ENCODE measurements at places on chromosomes 11 and 22.

- DNase-seq, result no peak
- H3K4me1 ChIP-seq, result no peaks in the 10 kb centered on the region
- no peak overlapping the region for H3K4me3 ChIP-seq
These were observed 321.1 kb downstream of the MN1 start for GRCh38 chr22:27480487-27480886.

- H3K27me3 ChIP-seq, result no peaks in the 10 kb centered on the region
- no peak overlapping the region for H3K4me3 ChIP-seq
- no peak for DNase-seq
- H3K27ac ChIP-seq, result no peak overlapping the region
These were observed 30.2 kb downstream of the C11orf91 start for GRCh38 chr11:33670250-33671011.

- H3K4me3 ChIP-seq, result no peak overlapping the region
- H3K4me1 ChIP-seq, result no peaks in the 10 kb centered on the region
- no peak for DNase-seq
- H3K27me3 ChIP-seq, result no peaks in the 10 kb centered on the region
- no peak overlapping the region for H3K27ac ChIP-seq
- H3K36me3 ChIP-seq, result no peaks in the 10 kb centered on the region
These were observed 183.9 kb downstream of the CTTN start for GRCh38 chr11:70581991-70582885.

- no peak for DNase-seq
- no peaks in the 10 kb centered on the region for H3K36me3 ChIP-seq
- no peaks in the 10 kb centered on the region for H3K27me3 ChIP-seq
These were observed 8.6 kb downstream of the RPUSD4 start for GRCh38 chr11:126202646-126203359.

DNA sequence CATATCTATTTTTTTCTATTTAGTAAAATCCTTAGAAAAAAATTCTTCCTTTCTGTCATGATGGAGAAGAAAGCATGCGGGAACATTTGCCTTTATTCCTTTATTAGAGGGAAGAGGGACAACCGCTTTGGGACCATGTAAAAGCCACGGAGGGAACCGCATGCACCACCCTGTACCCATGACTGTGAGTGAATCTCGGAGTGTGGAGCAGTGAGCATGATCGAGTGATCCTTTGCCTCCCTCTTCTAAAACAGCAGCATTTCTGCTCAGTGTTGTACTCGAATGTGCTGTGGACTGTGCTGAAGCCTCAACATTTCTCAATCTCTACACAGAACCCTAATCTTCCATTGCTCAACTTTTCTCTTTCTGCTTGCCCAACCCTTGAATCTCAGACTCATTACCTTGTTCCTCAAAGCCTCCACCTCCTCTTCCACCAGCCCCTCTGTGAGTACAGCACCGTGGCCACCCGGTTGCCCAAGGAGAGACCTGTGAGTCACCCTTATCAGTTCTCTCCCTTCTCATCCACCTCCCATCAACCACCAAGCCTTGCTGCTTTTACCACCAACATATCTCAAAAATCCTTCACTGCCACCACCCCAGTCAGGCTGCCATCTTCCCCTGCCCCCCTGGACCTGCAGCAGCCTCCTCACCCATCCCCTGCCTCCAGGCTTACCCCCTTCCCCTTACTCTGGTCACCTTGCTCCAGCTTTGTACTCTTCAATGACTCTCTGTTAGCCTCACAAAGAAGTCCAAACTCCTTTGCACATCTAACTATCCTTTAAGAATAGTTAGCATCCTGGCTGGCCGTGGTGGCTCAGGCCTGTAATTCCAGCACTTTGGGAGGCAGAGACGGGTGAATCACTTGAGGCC, 103.1 kb downstream of the NAT10 start:
- H3K4me1 ChIP-seq, result peaks cover 12% of the 10 kb centered on the region
- no peak for DNase-seq
- H3K36me3 ChIP-seq, result no peaks in the 10 kb centered on the region
- H3K27ac ChIP-seq, result no peak overlapping the region
- H3K27me3 ChIP-seq, result no peaks in the 10 kb centered on the region

DNA sequence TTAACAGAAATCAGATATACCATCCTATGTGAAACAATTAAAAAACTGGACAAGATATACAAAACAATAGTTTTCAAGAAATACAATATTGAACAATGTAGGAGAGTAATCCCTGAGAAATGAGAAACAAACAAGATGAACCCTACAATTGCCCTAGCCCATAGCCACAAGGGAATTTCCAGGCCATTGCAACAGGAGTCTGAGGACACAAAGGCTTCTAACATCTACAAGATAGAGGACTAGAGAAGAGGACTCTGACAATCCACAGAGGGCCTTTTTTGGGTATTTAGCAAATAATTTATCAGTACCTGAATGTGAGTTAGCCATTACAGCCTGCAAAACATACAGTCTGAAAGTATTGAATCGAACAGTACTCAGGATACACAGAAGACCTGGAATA, 251.7 kb downstream of the GRM5 start:
- no peak overlapping the region for H3K4me3 ChIP-seq
- H3K4me1 ChIP-seq, result no peaks in the 10 kb centered on the region
- no peak for DNase-seq
- H3K27ac ChIP-seq, result no peak overlapping the region

- no peak for DNase-seq
- no peak overlapping the region for H3K4me3 ChIP-seq
- H3K36me3 ChIP-seq, result no peaks in the 10 kb centered on the region
- H3K27ac ChIP-seq, result no peak overlapping the region
These were observed 12.1 kb upstream of the RAC2 start for GRCh38 chr22:37256075-37256726.

DNA sequence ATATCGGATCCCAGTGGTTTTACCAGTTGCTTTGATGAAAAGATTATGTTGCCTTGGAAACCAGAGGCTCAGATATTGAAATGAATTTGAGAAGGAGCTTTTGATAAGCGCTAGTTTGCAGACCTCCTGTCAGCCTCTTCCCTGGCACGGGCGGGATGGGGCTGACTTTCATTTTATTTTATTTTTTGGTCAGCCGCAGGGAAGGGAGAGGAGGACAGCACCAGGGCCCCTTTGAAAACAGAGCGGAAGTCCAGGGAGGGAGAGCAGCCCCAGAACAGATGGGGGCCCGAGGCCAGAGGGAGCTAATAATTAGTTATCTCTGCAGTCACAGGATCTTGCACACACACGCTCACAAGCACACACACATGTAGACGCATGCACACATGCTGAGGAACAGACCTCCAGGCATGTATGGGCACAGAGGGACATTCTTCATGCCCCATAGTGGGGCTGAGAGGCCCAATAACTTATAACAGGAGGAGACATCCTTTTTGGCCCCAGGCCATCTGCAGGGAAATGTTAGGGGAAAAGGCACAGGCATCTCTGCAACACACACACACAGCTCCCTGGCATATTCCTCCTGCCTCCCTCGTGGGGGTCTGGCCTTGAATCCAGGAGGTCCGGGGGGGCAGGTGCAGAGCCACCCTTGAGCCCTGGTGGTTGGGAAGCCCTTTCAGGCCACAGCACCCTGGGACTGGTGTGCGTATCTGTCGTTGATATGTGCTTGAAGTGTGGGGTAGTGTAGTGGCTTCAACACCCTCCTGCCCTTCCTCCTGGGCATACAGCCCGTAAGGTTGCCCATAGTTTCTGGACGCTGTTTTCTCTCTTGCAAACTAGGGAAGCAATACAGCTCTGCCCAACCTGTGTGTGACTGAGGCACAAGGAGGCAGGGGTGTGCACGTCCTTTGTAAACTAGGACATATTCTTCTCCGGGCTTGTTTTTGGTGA, 117.3 kb downstream of the CEP164 start:
- no peak overlapping the region for H3K27ac ChIP-seq
- DNase-seq, result no peak
- H3K4me3 ChIP-seq, result no peak overlapping the region
- H3K4me1 ChIP-seq, result no peaks in the 10 kb centered on the region
- no peaks in the 10 kb centered on the region for H3K36me3 ChIP-seq
- no peaks in the 10 kb centered on the region for H3K27me3 ChIP-seq

GRCh38 chr11:107840129-107840484, 18.5 kb downstream of the SLC35F2 start:
- no peaks in the 10 kb centered on the region for H3K27me3 ChIP-seq
- DNase-seq, result no peak
- H3K36me3 ChIP-seq, result no peaks in the 10 kb centered on the region
- H3K27ac ChIP-seq, result no peak overlapping the region
- H3K4me1 ChIP-seq, result no peaks in the 10 kb centered on the region

GRCh38 chr22:42365111-42365865, 66.9 kb downstream of the NFAM1 start:
- peak; percentile 37 for DNase-seq
- H3K4me1 ChIP-seq, result peaks cover 31% of the 10 kb centered on the region
- H3K27me3 ChIP-seq, result no peaks in the 10 kb centered on the region
- H3K4me3 ChIP-seq, result no peak overlapping the region
- H3K36me3 ChIP-seq, result no peaks in the 10 kb centered on the region

DNA sequence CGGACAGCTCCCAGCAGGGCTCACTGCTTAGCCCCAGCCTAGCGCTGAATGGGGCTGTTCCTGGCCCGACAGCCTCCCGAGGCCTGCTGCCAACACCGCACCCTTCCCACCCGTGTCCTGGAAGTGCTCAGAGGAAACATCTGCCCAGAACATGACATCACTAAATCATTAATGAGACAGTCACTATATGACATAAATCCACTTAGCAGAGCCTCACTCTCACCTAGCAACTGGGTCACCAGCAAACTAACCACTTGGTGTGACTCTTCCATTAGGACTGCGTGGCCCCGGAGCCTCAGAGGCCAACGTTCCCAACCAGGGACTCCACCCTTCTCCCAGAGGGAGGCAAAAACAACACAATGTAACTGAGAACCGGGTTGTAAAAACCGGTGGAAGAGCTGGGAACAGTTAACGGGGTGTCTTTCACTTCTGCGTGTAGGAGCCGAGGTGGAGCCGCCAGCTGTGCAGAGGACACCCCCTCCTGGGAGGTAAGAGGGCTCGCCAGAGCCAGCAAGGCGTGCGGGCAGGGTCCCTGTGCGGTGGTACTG, 21.4 kb upstream of the PACSIN2 start:
- no peaks in the 10 kb centered on the region for H3K27me3 ChIP-seq
- no peaks in the 10 kb centered on the region for H3K36me3 ChIP-seq
- H3K27ac ChIP-seq, result no peak overlapping the region
- H3K4me3 ChIP-seq, result no peak overlapping the region
- DNase-seq, result peak; percentile 33
- no peaks in the 10 kb centered on the region for H3K4me1 ChIP-seq

DNA sequence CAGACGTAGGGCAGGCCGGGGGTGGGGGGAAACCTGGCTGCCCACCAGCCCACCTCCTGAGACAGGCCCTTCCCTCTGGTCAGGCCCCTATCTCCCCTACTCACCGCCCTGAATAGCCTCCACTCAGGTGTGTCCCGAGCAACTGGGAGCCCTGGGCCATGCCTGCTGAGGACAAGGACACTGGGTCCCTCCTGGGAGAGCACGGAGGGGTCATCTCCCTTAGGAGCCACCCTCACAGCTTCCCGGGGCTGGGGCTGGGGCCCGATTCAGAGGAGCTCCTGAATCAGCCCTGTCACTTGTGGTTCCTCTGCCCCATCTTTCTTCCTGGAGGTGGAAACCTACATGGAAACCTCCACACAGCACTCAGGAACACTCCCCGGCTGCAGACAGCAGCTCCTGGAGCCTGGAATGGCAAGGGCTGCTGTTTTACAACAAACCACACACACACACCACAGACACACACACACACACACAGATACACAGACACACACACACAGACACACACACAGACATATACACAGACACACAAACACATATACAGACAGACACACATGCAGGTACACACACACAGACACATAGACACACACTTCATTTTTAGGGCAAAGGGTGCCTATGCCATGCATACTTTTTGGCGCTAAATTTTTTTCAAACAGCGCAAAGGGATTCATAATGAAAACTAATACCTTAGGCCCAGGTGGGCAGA, 9.6 kb upstream of the EMID1 start:
- no peaks in the 10 kb centered on the region for H3K4me1 ChIP-seq
- H3K27me3 ChIP-seq, result no peaks in the 10 kb centered on the region
- H3K36me3 ChIP-seq, result no peaks in the 10 kb centered on the region
